ENCODE measurements at places on chromosomes 13 and 19.

DNA sequence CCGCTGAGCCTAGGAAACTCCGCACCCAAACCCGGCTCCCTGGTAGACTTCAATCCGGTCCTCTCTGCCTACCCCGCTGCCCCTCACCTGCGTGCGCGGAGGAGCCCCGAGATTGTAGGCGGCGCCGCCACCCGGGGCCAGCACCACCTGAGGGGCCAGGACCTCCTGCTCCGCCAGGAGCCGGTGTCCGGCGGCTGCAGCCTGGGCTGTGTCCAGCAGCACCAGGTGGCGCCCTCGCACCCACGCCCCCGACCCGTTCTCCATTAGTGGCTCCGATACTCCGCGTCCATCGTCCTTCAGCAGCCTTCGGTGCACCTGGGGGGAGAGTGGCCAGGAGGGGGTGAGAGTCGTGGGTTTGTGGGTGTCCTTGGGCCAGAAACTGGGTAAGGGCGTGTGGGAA lies 18.5 kb downstream of the MAN2B1 start:
- no peaks in the 10 kb centered on the region for H3K27me3 ChIP-seq
- peak overlapping the region; percentile 29 for H3K4me3 ChIP-seq
- H3K36me3 ChIP-seq, result no peaks in the 10 kb centered on the region
- H3K4me1 ChIP-seq, result peaks cover 19% of the 10 kb centered on the region
- DNase-seq, result no peak

DNA sequence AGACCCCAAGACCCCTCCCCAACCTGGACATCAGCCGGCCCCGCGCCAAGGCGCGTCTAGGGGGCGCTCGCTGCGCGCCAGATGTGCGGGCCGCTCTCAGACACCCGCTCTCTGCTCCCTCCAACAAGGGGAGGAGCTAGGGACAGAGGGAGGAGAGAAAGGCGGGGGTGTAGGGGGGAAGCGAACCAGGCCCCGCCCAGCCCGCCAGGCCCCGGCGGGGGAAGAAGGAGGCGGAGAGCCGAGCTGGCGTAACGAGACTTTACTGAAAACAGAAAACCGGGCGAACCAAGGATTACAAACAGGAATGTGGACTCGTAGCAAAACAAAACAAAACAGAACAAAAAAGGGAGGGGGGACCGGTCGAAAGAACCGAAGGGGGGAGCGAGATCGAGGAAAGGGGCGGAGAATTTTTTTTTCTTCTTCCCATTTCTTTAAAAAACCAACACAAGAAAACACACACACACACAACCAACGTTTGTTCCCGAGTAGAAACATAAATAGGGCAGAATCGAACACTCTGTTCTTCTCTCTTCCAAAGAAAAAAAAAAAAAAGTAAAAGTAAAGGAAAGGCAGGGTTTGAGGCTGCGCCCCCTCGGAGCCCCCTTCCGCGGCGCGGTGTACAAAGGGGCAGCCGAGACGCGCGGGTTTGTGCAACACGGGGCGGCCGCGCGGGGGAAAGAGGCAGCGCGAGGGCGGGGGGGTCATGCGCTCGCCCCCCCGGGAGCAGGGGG lies 1.7 kb downstream of the JUND start:
- peak overlapping the region; percentile 100 for H3K27ac ChIP-seq
- no peaks in the 10 kb centered on the region for H3K36me3 ChIP-seq
- peak overlapping the region; percentile 100 for H3K4me3 ChIP-seq
- peaks cover 48% of the 10 kb centered on the region for H3K4me1 ChIP-seq
- DNase-seq, result no peak

GRCh38 chr13:72181661-72182060 lies 314.7 kb upstream of the DACH1 start:
- no peaks in the 10 kb centered on the region for H3K36me3 ChIP-seq
- no peak overlapping the region for H3K27ac ChIP-seq

- H3K4me3 ChIP-seq, result no peak overlapping the region
- DNase-seq, result no peak
- H3K27me3 ChIP-seq, result no peaks in the 10 kb centered on the region
- H3K36me3 ChIP-seq, result no peaks in the 10 kb centered on the region
- H3K27ac ChIP-seq, result no peak overlapping the region
- no peaks in the 10 kb centered on the region for H3K4me1 ChIP-seq
These were observed 48.1 kb upstream of the RAP2A start for GRCh38 chr13:97385854-97386253.

GRCh38 chr13:75847588-75847987 lies 211.5 kb downstream of the LMO7 start:
- DNase-seq, result no peak
- no peaks in the 10 kb centered on the region for H3K36me3 ChIP-seq
- no peaks in the 10 kb centered on the region for H3K4me1 ChIP-seq
- no peaks in the 10 kb centered on the region for H3K27me3 ChIP-seq
- H3K27ac ChIP-seq, result no peak overlapping the region

GRCh38 chr19:53102206-53102755 lies 941 bp downstream of the ZNF160 start:
- peak overlapping the region; percentile 65 for H3K27ac ChIP-seq
- peak overlapping the region; percentile 70 for H3K4me3 ChIP-seq
- no peak for DNase-seq

DNA sequence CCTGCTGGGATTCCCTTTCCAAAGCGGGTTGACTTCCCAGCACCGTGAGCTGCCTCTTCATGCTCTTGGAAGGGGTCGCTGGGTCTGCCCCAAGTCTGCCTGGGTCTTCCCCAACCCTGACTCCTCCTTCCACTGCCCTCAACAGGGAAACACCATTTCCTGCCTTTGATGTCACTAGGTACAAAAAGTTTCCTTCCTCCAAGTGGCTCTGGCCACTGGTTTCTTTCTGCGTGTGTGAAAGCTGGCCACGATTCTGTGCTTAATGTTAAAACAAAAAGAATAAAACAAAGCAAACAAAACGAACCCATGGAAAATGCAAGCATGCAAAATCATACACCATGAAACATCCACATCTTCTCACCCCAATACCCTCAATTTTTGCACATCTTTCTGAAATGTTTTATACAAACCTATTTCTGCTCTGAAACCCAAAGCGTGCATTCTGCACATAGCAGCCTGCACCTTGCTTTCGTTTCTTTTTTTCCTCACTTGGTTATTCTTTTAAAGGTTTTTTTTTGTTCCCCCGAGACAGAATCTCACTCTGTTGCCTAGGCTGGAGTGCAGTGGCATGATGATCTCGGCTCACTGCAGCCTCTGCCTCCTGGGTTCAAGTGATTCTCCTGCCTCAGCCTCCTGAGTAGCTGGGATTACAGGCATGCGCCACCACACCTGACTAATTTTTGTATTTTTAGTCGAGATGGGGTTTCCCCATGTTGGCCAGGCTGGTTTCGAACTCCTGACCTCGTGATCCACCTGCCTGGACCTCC lies 12.5 kb upstream of the TNFSF9 start:
- no peak for DNase-seq
- no peak overlapping the region for H3K27ac ChIP-seq
- H3K4me1 ChIP-seq, result no peaks in the 10 kb centered on the region

GRCh38 chr13:110012102-110012739 lies 225.8 kb upstream of the IRS2 start:
- H3K4me1 ChIP-seq, result no peaks in the 10 kb centered on the region
- H3K27me3 ChIP-seq, result no peaks in the 10 kb centered on the region
- no peak overlapping the region for H3K27ac ChIP-seq
- DNase-seq, result no peak
- no peaks in the 10 kb centered on the region for H3K36me3 ChIP-seq

DNA sequence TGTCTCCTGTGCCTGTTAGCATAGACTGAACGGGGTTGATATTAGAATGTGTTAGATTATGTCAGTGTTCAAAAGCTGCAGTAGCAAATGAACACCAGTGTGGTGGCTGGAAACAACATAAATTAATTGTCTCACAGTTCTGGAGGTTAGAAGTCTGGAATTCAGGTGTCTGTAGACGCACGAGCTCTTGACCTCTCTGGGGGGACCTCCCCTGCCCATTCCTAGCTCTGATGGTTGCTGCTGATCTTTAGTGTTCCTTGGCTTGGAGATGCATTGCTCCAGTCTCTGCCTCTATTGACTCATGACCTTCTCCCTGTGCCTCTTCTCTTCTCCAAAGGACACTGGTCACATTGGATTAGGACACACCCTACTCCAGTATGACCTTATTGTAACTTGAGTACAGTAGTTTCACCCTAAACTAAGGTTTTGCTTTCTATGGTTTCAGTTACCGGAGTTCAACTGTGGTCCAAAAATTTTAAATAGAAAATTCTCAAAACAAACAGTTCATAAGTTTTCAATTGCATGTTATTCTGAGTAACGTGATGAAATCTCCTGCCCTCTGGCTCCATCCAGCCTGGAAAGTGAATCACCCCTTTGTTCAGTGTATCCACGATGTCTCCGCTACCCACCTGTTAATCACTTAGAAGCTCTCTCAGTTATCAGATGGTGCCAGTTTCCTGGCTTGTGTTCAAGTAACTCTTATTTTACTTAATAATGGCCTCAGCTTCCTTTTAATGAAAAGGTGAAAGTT lies 273.2 kb downstream of the MYO16 start:
- no peak for DNase-seq
- H3K4me3 ChIP-seq, result no peak overlapping the region
- no peaks in the 10 kb centered on the region for H3K36me3 ChIP-seq
- no peaks in the 10 kb centered on the region for H3K27me3 ChIP-seq
- no peaks in the 10 kb centered on the region for H3K4me1 ChIP-seq

- H3K27me3 ChIP-seq, result no peaks in the 10 kb centered on the region
- no peak for DNase-seq
- peaks cover 17% of the 10 kb centered on the region for H3K4me1 ChIP-seq
- peak overlapping the region; percentile 67 for H3K27ac ChIP-seq
These were observed 12.2 kb downstream of the TMEM160 start for GRCh38 chr19:47036097-47036651.

- H3K4me1 ChIP-seq, result peaks cover 23% of the 10 kb centered on the region
- DNase-seq, result no peak
- H3K36me3 ChIP-seq, result no peaks in the 10 kb centered on the region
- H3K27ac ChIP-seq, result peak overlapping the region; percentile 82
- H3K4me3 ChIP-seq, result peak overlapping the region; percentile 82
These were observed 432 bp downstream of the ZNF611 start for GRCh38 chr19:52734331-52734892.

- H3K36me3 ChIP-seq, result peaks cover 5% of the 10 kb centered on the region
- H3K4me1 ChIP-seq, result peaks cover 17% of the 10 kb centered on the region
- no peaks in the 10 kb centered on the region for H3K27me3 ChIP-seq
- no peak for DNase-seq
- H3K27ac ChIP-seq, result peak overlapping the region; percentile 61
These were observed 379 bp upstream of the ZNF470 start for GRCh38 chr19:56566904-56567273.

DNA sequence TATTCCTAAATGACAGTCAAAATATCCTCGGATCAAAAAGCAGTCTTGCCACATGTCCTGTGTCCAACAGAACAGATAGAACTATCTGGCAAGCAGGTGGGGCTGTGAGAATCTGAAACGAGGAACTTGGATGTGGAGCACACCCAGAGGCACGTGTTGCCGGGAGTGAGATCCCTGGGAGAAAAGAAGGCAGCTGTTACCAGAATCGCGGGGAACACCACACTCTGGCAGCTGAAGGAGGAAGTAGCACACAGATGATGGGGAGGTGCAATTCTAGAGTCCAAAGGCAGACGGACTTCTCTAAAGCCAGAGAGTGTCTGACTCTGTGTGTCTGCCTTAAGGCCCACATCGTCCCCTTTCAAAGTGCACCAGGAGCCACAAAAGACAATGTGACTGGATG lies 22.3 kb downstream of the SLC7A1 start:
- no peak overlapping the region for H3K4me3 ChIP-seq
- no peak overlapping the region for H3K27ac ChIP-seq
- H3K4me1 ChIP-seq, result peaks cover 42% of the 10 kb centered on the region
- DNase-seq, result no peak

- H3K4me1 ChIP-seq, result peaks cover 83% of the 10 kb centered on the region
- H3K27me3 ChIP-seq, result no peaks in the 10 kb centered on the region
- no peaks in the 10 kb centered on the region for H3K36me3 ChIP-seq
These were observed 8.9 kb downstream of the CEBPA start for GRCh38 chr19:33293255-33294057.

DNA sequence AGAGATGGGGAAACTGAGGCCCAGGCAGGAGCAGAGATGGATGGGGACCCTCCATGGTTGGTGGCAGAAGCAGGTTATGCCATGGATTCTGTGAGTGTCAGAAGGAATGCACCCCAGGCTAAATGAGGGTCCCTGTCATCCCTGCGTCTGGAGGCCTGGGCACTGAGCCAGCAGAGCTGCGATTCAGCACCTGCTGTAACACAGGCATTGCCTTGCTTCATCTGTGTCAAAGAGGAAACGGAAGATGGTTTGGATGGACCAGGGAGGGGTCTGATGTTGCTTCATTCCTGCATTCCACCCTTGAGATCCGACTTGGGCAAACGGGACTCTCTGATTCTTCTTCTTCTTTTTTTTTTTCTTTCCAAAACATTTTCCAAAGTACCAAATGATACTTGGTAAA lies 1.2 kb downstream of the C5AR1 start:
- H3K4me3 ChIP-seq, result no peak overlapping the region
- H3K27me3 ChIP-seq, result no peaks in the 10 kb centered on the region
- H3K36me3 ChIP-seq, result no peaks in the 10 kb centered on the region
- no peak overlapping the region for H3K27ac ChIP-seq
- H3K4me1 ChIP-seq, result no peaks in the 10 kb centered on the region
- DNase-seq, result no peak

- no peak for DNase-seq
- H3K4me3 ChIP-seq, result no peak overlapping the region
These were observed 13.5 kb downstream of the IL17D start for GRCh38 chr13:20716951-20717350.

GRCh38 chr19:17846146-17846545 lies 1.6 kb downstream of the JAK3 start:
- DNase-seq, result no peak
- H3K4me3 ChIP-seq, result no peak overlapping the region
- H3K27me3 ChIP-seq, result no peaks in the 10 kb centered on the region
- no peaks in the 10 kb centered on the region for H3K36me3 ChIP-seq

DNA sequence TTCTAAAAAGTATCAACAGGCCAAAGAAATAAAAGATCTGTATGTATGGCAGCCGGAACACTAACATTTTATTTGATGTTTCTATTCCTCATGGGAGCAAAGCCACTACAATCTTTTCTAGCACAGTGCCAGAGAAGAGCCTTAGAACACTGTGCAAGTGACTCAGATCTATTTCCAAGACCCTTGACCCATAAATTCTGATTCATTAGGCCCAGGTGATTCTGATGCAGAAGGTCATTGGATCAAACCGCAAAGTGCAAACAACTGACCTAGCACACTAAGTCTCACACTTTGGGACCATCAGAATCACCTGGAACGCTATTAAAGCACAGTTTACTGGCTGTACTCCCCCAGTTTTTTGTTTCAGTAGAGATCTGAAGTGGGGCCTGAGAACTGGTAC lies 87.6 kb downstream of the MYCBP2 start:
- H3K27ac ChIP-seq, result no peak overlapping the region
- DNase-seq, result no peak
- H3K36me3 ChIP-seq, result peaks cover 24% of the 10 kb centered on the region
